ENCODE measurements at places on chromosomes 12 and 14. TPM values are rescaled to one million over a fixed set of nuclear protein-coding genes. Genes with fewer than 3 reads are reported as not detected.

The ESPL1 gene
- polyA plus RNA-seq, result 0.81 TPM

The SLC17A8 gene
- not detected for polyA plus RNA-seq

The ASPG gene
- polyA plus RNA-seq, result 7.6 TPM

The LRRK2 gene
- 7.0 TPM for polyA plus RNA-seq

The COCH gene
- polyA plus RNA-seq, result 0.71 TPM

The KLRC1 gene
- 0.11 TPM for polyA plus RNA-seq

The KRT77 gene
- polyA plus RNA-seq, result not detected

The SPPL3 gene
- 50.6 TPM for polyA plus RNA-seq

The CCDC38 gene
- polyA plus RNA-seq, result 0.72 TPM

The TNFRSF1A gene
- polyA plus RNA-seq, result 160 TPM

The POU6F1 gene
- 2.2 TPM for polyA plus RNA-seq

The WBP11 gene
- 112 TPM for polyA plus RNA-seq

The STAB2 gene
- 0.08 TPM for polyA plus RNA-seq

The PMEL gene
- 0.77 TPM for polyA plus RNA-seq

The C12orf50 gene
- 0.17 TPM for polyA plus RNA-seq

The MYF5 gene
- not detected for polyA plus RNA-seq

The PRB2 gene
- not detected for polyA plus RNA-seq

The OASL gene
- polyA plus RNA-seq, result 1.9 TPM

The KMT2D gene
- 31.4 TPM for polyA plus RNA-seq

The FOXG1 gene
- not detected for polyA plus RNA-seq

The PDE3A gene
- polyA plus RNA-seq, result 0.97 TPM

The SELPLG gene
- 4.8 TPM for polyA plus RNA-seq

The SOAT2 gene
- not detected for polyA plus RNA-seq

The MYL2 gene
- not detected for polyA plus RNA-seq

The KRT78 gene
- polyA plus RNA-seq, result 0.34 TPM

The SYT1 gene
- polyA plus RNA-seq, result 2.5 TPM

The POLE2 gene
- polyA plus RNA-seq, result 2.2 TPM

The HAL gene
- 0.24 TPM for polyA plus RNA-seq

The PLCZ1 gene
- not detected for polyA plus RNA-seq

The LRIG3 gene
- 1.1 TPM for polyA plus RNA-seq

The CLEC2A gene
- polyA plus RNA-seq, result not detected

The PRH2 gene
- polyA plus RNA-seq, result 1.6 TPM

The HSP90B1 gene
- 287 TPM for polyA plus RNA-seq
